ENCODE measurements at places on chromosomes 2 and 18.

DNA sequence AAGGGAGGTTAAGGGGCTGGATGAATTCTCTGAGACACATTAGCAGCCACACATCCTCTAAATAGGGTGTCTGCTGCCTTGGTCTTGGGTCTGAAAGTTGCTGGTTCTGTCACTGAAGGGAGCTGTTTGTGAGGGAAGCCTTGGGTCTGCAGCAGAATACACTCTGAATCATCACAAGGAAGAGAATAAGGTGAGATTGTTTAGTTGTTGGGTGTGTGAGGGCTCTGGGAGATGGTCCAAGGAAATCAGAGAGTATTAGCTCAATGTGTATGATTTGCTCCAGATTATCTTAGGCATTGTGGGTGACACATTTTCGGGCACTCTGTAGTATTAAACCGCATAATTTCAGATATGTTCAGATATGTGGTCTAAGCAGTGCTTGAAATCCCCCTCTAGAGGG is 548.5 kb downstream of the SLC4A3 start:
- no peak for DNase-seq

- no peak for DNase-seq
Observed at GRCh38 chr2:42274863-42275262, 86.2 kb downstream of the COX7A2L start.

- DNase-seq, result no peak
Observed at GRCh38 chr18:62683935-62684334, 31.4 kb upstream of the PHLPP1 start.

DNA sequence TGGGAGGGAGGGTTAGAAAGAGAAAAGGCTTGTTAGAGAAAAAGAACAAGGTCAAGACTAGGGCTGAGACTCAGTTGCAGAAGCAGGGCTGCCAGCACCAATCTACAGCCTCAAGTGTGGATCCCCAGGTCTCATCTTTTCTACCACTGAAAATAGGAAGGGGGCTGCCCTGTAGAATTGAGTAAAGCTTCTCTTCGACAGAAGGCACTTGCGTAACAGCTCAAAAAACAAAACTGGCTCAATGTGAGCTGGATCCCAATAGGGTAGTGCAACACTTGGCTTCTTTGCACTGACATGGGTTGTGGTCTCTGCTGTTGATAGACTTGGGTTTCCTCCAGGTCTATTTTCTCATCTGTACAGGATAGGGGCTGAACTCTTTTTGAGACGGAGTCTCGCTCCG is 1.8 kb upstream of the MPV17 start:
- no peak for DNase-seq

DNA sequence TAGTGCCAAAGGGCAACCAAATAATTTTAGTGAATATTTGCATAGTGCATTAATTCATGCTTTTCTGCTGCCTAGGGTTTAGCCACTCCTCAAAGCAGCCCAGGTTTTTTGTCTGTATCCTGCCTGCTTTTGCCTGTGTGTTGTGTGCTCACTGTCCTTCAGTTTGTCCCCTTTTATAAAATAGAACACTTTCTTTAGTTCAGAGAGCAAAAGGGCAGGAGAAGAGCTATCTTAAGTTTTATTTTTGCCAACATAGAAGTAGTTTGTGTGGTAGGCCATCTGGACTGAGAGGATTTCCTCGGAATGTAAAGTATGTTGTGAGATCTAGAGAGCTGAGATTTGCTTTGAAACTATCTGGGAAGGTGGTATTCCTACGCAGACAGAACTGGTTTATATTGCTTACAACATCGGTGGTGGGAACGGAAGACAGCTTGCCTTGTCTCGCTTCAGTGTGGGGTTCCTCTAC is 64.9 kb downstream of the EML4 start:
- no peak for DNase-seq

GRCh38 chr2:46690825-46691224 is 211.5 kb downstream of the TMEM247 start:
- no peak for DNase-seq

- no peak for DNase-seq
Observed at GRCh38 chr2:48940606-48941005, 185.1 kb upstream of the LHCGR start.

- DNase-seq, result no peak
Observed at GRCh38 chr18:11179959-11180519, 30.7 kb upstream of the PIEZO2 start.

- no peak for DNase-seq
Observed at GRCh38 chr2:206086716-206087350, 859 bp upstream of the INO80D start.

DNA sequence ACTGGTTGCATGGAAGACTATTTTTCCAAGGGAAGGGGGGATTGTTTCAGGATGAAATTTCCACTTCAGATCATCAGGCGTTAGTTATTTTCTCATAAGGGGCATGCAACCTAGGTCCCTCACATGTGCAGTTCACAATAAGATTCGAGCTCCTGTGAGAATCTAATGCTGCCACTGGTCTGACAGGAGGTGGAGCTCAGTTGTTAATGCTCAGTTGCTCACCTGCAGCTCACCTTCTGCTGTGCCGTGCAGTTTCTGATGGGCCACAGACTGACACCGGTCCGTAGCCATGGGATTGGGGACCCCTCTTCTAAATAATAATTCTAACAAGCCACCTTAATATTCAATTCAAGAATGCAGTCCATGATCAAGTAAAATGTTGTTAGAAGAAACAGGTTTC is 34.9 kb downstream of the PLCL1 start:
- no peak for DNase-seq

DNA sequence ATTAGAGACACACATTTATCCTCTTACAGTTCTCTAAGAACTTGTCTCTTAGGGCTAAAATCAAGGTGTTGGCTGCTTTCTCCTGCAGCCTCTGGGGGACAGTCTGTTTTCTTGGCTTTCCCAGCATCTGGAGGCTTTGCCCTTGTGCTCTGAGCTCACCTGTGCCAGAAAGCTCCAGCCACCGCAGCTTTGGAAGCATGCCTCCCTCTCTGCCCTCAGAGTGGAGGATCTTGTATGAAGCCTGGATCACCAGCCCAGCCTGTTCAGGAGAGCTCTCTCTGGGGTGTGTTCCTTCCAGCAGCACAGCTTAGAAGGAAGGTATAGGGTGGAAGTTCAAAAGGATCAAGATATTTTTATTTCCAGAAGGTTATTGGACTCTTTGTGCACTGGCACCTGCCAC is 53.1 kb upstream of the TPO start:
- no peak for DNase-seq

GRCh38 chr2:129805899-129806298 is 173.6 kb upstream of the RAB6C start:
- DNase-seq, result no peak
